ENCODE measurements at places on chromosomes 3 and 15. TPM values are rescaled to one million over a fixed set of nuclear protein-coding genes. Genes with fewer than 3 reads are reported as not detected.

- no peak for DNase-seq
These were observed 3.6 kb downstream of the POLG start for GRCh38 chr15:89330881-89331595.

DNA sequence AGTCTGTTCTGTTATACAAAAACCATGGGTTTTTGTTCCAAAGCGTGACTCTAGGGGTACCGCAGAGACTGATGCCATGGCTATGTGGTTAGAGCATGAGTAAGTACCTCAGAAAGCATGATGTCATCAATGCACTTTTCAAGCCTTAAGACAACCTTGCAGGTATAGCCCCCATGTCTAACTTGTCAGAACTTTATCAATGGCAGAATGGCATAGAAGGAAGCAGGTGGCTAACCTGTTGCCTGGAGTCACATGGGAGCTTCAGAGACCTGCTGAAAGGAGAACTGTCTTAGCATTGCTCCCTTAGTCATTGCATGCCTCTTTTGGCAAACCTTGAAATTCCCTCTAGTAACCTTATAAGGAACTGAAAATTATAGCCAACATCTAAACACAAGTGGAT is 52.5 kb downstream of the EOMES start:
- no peak for DNase-seq

GRCh38 chr3:58754074-58754473 is 87.5 kb upstream of the FAM3D start:
- DNase-seq: no peak

DNA sequence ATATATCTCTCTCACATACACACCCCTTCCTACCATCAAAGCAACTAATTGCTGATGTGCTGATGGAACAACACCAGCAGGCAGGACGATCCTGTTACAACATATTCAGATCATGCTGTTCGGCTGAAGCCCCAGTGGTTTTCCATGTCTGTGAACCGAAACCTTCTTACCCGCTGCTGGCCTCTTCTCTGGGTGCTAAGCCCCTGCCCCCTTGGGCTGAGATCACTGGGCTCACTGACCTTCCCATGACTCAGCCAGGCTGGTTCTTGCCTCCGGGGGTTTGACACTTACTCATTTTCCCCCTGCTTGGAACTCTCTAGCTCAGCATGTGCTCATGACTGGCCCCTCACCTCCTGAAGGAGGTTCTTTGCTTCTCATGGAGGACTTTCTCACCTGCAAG is 122.0 kb upstream of the RGMA start:
- no peak for DNase-seq

GRCh38 chr15:55999658-56000057 is 6.2 kb upstream of the NEDD4 start:
- no peak for DNase-seq

GRCh38 chr3:74273091-74273490 is 341.4 kb downstream of the CNTN3 start:
- no peak for DNase-seq

DNA sequence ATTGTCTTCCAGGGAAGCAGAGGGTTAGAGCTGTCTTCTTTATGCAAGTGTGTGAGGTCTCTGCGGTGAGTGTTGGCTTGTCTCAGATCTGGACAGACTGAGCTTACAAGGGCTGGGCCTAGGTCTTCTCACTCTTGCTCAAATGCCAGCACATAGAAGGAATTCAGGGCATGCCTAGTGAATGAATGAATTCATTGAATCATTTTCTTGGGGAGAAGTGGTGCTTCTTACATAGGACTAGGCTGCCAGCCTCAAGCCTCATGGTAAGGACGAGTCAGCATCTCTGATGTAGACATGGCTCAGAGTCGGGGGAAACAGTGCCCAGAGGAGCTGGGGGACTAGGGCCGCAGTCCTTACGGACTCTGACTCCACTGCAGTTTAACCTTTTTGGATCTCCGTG is 17.2 kb downstream of the MKRN2 start:
- DNase-seq: no peak

The STRIT1 gene
- not detected for total RNA-seq

The LRRC34 gene
- 2.9 TPM for total RNA-seq

The RAD51 gene
- 0.30 TPM for total RNA-seq
